Stimulated activated CD4-positive, alpha-beta T cell treated with anti-CD3 and anti-CD28 coated beads, Interleukin-12 subunit alpha, Interleukin-12 subunit beta, amount 100 ng/mL, for 48 hours (primary cell): ENCODE measurements at places on chromosomes 7 and 10.

DNA sequence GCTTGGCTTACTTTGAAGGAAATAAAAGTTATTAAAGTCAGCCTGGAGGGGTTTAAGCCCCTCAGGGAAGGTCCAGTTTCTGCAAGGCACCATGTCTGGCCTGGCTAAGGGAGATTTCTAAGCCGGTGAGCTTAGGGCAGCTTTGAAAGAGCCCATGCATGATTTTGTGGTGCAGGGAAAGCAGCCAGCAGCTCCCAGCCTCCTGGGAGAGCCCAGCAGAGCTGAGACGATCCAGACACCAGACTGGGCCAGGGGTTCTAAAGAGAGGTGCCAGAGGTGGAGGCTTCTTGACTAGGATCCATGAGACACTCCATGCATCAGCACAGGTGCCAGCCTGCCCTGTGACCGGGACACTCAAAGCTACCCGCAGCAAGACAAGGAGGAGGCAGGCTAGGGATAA lies 59.6 kb upstream of the MKX start:
- no peak for DNase-seq

- DNase-seq: no peak
These were observed 695.5 kb downstream of the GRM8 start for GRCh38 chr7:126557271-126557670.

DNA sequence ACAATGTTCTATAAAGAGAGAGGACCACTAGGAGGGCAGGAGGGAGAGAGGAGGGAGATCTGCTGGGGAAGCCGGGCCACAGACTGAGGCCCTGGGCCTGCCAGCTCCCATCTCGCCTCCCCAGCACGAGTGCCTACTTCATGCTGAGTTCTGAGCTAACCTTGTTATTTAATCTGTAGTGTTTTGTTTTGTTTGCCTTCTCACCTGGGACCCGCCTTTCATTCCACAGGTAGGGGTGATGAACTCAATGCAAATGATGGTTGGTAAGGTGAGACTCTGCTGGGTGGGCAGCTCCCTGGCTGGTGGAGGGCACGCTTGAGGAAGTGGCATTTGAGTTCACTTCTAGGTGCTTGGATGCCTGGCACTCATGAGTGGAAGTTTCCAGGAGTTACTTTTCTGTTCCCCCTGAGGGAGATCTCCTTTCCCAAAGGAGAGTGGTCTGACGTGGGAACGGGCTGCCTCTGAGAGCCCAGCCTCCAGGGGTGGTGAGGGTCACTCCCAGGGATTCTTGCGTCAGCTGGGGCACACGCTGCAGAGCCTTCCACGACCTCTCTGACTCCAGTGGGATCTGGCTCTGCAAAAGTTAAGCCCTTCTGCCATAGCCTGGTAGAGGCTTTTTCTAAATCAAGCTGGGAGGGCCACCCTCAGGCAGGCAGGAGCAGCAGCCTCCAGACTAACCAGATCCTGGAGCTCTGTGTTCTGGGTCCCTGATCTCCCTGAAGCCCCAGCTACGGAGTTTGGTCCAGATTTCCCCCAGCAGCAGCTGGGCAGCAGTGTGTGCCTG lies 22.4 kb downstream of the UBTD1 start:
- DNase-seq: no peak

DNA sequence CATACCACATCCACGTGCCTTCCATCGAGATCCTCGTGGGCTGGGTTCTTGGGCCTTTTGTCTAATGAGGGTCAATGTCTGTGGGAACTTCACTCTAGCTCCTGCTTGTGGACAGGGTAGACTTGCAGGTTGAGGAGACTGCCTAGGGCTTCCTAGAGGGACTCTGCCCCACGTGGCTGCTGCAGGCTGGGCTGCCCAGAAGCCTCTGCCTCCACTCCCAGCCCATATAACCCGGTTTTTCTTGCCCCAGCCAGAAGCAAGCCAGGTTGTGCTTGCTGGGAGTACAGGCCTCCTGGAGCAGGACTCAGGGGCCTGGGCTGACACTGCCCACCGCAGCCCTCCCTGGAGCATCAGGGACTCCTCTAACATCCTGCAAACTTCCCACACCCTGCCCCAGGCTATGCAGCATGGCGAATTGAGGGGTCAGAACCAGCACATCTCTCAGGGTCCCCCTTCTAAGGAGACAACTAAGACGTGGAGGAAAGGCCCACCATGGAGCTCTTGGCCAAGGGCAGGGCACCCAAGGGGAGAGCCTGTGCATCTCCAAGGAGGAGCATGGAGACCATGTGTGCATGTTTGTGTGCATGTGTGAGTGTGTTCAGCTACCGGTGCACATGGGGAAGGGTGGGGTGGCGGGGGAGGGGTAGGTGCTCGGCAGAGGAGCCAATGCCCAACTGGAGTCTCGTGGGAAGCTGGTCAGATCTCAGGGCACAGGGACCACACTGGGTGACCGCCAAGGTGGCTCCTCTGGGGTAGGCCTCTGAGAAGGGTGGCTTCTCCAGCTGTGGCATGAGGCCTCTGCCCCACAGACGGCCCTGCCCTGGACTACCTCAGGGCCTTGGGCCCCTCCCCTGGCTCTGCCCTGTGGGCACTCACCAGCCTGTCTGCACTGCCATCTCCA lies 62.6 kb downstream of the RASGEF1A start:
- no peak for DNase-seq

- no peak for DNase-seq
These were observed 326.9 kb downstream of the GPAM start for GRCh38 chr10:111856631-111857030.

GRCh38 chr10:79563426-79563825 lies 3.2 kb upstream of the SFTPA2 start:
- DNase-seq: no peak

GRCh38 chr7:73992101-73992562 lies 35.8 kb upstream of the ELN start:
- DNase-seq: no peak

GRCh38 chr10:126350216-126350992 lies 37.9 kb downstream of the ADAM12 start:
- DNase-seq: no peak

DNA sequence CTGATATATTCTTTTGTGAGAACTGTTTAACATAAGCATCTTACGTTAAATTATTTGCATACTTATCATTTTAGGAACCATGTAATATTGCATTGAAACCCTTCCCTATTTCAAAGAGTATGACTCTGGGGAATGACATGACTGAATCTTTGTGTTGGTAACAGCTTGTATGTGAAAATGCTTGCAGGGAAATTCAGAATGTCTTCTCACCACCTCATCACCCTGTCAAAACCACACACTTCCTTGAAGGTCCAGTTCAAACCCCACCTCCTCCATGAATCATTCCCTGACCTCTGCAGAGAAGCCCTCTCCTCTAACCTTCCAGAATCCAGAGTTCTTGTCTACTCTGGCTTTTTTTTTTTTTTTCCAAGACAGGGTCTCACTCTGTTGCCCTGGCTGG lies 26.3 kb upstream of the NKX2-3 start:
- DNase-seq: no peak

- peak; percentile 9 for DNase-seq
These were observed 686 bp downstream of the ABI1 start for GRCh38 chr10:26860102-26860442.

- no peak for DNase-seq
These were observed 266.3 kb downstream of the PPP1R3A start for GRCh38 chr7:113652501-113652900.

- no peak for DNase-seq
These were observed 134.8 kb downstream of the CFAP58 start for GRCh38 chr10:104488439-104488832.

- DNase-seq: no peak
These were observed 75.8 kb downstream of the C1GALT1 start for GRCh38 chr7:7257899-7258692.

- DNase-seq: no peak
These were observed 16.7 kb upstream of the CLIP2 start for GRCh38 chr7:74272305-74273038.

GRCh38 chr10:100303724-100304319 lies 17.3 kb upstream of the BLOC1S2 start:
- DNase-seq: no peak

DNA sequence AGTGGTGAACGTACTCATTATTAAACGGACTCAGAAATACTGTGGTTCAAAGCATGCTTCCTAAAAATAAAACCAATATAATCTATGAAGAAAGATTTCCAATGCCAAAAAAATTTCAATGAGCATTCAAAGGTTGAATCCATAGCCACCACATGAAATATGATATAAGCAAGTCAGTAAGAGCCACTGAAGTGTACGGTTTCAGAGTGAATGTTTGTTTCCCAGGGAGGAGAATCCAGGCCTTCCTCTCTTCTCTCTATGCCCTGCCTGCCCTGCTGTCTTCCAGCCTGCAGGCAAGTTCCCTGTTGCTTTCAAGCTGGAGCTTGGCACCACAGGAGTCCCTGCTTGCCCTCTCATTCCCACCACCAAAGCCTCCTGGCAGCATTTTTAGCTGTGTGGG lies 1171.6 kb upstream of the C7orf33 start:
- DNase-seq: no peak

- DNase-seq: no peak
These were observed 3.9 kb downstream of the DLG5 start for GRCh38 chr10:77922566-77923179.

DNA sequence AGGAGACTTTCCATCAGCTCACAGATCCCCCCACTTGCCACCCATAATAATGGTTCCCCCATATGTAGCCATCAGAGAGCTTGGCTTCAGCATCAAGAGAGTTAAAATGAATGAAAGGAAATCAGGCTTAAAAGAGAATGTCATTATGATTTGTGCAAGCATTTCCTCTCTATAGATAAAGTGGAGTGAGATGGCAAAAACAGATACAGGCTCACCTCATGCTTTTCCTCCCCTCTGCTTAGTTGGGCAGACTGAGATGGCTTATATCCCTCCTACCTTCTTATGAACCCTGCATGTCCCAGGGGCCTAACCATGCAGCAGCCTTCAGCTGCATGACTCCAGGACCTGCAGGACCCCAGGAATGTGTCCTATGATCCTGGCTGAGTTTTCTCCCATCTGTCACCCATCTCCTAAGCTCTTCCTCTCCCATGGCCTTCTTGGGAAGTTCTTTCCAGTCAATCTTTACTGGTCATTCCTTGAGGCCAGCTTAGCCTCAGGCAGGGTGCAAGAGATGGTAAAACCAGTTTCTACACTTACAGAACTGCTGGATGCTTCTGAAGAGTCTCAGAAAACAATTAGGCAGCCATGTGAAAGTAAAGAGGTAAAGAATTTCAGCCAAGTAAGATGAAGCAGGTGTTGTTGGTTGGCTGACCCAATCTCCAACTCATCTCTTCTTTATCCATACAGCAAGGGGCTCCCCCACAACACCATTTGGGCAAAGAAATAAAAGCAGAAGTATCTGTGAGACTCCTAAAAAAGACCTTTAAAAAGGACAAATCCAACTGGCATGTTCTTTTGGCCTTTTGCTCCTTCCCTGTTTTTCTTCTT lies 159.7 kb downstream of the RTKN2 start:
- DNase-seq: no peak
